ENCODE measurements at places on chromosomes 5 and 9.
A peak's percentile ranks its signal among the peaks of the same experiment; 100 is the strongest.

DNA sequence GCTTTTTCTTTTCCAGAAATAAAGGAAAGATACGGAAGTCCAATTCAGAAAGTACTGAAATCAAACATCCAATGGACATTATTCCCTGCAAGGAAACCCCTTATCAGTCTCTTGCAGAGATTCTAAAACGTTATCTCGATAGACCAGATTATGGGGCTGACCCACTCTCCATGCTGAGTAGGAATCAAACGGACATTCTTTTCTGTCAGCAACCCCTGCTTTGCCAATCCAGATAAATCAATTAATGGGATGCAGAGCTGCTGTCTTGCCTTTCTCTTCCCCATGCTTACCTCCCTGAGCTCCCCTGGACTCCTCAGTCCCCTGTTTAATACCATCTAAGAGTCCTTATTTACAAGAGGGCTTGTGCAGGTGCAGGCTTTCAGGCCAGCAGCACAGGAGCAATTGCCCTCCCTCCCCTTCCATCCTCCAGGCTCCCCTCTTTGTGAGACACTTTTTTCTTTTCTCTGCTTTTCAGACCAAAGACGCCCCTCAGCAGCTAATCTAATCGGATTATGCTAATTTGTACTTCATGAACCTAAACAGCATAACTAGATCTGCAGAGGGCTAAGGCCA, 14.2 kb downstream of the TAL2 start:
- DNase-seq = no peak

DNA sequence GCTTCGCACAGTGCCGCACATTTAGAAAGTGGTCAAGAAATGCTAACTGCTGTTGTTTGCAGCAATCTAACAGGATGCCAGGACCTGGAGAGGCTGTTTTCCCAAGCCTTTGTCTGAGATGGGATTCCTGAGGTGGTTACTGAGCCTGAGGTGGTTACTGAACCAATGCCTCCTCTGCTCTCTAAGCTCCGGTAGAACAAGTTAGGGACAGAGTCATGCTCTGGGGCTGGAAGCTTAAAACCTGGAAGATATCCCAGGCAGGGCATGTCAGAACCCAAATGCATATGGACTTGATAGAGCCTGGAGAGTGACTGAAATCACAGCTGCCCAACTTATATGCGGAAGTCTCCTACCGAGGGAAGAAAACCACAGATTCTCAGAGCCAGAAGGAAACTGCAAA, 46.5 kb upstream of the FAT2 start:
- no peak for DNase-seq

GRCh38 chr5:318341-318897, 3.1 kb upstream of the AHRR start:
- no peak for DNase-seq

DNA sequence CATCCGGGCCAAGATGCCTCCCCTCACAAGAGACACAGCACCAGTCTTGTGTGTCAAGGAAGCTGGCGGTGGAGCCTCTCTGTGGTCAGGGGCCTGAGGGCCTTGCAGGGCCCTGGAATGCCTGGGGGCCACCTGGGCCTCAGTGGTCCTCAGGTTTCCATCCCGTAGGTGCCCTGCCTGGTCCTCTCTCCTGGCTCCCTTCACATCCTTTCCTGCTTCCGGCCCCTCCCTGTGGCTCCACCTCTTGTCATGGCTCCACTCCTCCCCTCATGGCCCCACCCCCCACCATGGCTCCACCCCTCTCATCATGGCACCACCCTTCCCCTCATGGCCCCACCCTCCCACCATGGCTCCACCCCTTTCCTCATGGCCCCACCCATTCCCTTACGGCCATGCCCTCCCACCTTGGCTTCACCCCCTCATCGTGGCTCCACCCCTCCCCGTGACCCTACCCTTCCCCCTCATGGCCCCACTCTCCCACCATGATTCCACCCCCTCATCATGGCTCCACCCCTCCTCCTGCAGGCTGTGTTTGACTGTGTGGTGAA, 175.8 kb downstream of the CACNA1B start:
- no peak for DNase-seq

DNA sequence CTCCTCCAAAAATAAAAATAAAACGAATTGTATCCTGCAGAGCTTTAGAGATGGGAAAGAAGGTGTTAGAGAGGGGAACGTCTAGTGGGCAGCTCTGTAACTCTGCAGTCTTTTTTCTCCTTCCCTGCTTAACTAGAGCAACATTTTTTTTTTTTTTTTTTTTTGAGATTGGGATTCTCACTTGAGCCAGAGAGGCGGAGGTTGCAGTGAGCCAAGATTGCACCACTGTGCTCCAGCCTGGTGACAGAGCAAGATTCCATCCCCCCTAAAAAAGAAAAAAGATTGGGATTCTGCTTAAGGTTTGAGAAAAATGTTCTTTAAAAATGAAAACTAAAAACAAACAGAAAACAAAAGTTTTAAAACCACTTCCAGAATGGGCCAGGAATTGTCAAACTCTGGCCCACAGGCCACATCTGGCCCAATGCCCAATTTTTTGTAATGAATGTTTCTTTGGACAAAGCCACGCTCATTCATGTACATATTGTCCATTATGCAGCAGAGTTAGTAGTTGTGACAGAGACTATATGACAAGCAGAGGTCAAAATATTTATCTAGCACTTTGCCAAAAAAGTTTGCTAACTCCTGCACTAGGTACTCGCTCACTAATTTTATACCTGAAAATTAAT, 98.5 kb downstream of the ZCCHC7 start:
- no peak for DNase-seq

- no peak for DNase-seq
Observed at GRCh38 chr5:172411484-172412072, 42.7 kb downstream of the SH3PXD2B start.

- no peak for DNase-seq
Observed at GRCh38 chr5:33306758-33307157, 134.0 kb upstream of the TARS1 start.

DNA sequence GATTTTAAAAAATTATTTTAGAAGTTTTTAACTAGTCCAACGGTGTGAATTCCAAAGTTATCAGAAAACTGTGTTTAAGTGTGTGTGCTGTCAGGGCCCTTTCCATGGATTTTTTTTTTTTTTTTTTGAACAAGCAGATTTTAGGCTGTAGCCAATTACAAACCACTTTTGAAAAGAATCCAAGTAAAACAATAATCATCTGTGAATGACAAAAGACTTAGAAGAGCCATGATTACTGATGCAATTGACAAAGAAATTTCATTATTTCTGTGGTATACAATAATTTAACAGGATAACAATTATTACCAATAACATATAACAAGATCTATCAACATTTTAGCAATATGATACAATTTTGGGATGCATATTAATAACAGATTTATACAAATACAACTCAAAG, 16.2 kb upstream of the PAIP1 start:
- no peak for DNase-seq

- no peak for DNase-seq
Observed at GRCh38 chr9:38619556-38620447, 594 bp downstream of the ANKRD18A start.

- DNase-seq = peak; percentile 74
Observed at GRCh38 chr9:126704892-126705766, 91.4 kb downstream of the LMX1B start.

DNA sequence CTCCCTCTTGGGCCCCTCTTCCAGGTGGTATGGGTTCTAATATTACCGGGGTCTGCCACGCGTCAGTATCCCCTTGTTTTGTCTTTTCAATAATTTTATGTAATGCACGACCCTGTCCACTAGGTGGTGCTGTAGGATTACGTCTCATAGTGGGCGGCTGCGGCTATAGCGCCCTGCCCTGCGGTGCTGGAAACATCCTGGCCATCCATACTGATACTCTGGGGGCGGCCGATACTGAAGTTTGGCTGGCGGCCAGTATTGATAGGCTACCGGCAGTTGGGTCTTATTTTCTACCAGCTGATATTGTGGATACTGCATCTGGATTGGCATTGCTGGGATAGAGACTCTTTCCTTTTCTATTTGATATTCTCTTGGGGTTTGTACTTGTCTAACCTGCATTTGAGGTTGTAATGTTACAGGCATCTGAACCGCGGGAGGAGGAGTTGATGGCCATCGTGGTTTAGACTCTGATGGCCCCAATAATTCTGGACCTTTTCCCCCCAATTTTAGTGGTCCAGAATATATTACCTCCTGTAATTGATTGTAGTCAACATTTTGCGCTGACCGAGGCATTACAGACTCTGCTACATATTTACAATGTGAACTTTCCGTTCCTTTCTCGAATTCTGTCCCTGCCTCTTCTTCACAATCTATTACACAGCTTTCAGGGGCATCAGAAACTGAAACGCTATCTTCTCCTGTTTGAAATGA, 3.3 kb upstream of the TMEM141 start:
- peak; percentile 34 for DNase-seq

DNA sequence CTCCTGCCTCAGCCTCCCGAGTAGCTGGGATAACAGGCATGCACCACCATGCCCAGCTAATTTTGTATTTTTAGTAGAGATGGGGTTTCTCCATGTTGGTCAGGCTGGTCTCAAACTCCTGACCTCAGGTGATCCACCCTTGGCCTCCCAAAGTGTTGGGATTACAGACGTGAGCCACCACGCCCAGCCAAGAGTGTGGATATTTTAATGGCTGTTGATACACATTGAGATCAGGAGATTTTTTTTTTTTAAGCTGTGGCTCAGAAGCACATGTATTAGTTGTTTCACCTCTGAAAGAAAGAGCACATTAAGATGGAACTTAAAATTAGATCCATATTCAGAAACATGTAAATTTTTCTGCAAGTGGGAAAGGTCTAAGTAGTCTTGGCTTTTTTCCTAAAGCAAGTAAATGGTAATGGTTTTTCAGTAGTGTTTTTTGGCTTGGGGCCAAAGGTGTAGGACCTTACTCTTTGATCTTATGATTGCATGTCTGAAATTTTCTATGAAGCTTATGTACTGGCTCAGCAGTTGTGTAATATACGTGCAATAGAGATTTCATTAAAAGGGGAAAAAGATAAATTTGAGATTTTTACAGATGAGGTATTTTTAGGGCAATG, 9.9 kb downstream of the RBM27 start:
- no peak for DNase-seq

- DNase-seq = no peak
Observed at GRCh38 chr5:150006318-150006717, 5.8 kb downstream of the HMGXB3 start.

DNA sequence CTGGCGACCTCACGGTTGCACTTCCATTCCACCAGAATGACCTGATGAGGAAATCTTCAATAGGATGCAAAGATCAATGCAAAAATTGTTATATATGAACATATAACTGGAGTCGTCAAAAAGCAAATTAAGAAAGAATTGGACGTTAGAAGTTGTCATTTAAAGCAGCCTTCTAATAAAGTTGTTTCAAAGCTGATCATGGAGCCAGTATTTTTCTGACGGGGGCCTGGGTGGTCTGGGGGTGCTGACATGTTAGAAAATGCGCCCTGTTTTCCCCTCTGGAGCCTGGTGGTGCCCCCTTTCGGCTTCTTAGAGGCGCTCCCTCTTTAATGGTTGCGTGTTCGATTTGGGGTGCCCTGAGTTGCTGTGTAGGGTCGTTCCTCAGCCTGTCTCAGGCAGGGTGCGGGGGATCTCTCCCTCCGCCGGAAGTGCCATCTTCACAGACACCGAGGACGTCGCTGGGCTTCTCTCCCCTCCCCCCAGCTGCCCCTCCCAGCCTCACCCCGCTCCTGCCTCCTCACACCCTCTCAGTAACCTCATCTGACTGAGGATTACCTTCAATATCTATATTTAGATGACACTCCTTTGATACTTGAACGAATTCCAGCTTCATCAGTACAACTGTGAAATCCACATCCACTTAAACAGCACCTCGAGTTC, 18.3 kb downstream of the PTGES2 start:
- no peak for DNase-seq

GRCh38 chr5:133870661-133871060, 97.8 kb downstream of the C5orf15 start:
- DNase-seq = no peak

GRCh38 chr9:6328103-6328502, at the start of gene TPD52L3:
Gene TPD52L3, plus strand, starts transcription at chr9:6328375. Its CDS starts 221 bp downstream, at chr9:6328596.
- DNase-seq = no peak

- no peak for DNase-seq
Observed at GRCh38 chr9:101566904-101567724, 27.7 kb downstream of the PPP3R2 start.

DNA sequence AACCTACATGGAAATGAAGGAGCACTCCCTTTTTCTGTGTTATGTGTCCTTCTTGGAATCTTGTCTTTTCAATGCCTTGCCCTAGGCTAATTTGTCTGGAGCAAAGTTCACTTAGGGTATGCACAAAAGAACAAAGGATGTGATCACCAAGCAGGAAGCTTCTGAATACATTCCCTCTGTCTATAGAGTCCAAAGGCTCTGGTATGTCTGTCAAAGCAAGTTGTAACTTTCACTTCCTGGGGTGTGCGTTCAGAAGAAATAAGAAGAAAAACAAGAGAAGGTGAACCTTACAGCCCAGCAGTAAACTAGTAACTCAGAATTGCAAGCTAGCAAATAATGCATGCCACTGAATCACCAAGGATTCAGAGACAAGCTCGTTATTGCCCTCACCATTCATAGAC, 31.7 kb upstream of the CDH6 start:
- no peak for DNase-seq

DNA sequence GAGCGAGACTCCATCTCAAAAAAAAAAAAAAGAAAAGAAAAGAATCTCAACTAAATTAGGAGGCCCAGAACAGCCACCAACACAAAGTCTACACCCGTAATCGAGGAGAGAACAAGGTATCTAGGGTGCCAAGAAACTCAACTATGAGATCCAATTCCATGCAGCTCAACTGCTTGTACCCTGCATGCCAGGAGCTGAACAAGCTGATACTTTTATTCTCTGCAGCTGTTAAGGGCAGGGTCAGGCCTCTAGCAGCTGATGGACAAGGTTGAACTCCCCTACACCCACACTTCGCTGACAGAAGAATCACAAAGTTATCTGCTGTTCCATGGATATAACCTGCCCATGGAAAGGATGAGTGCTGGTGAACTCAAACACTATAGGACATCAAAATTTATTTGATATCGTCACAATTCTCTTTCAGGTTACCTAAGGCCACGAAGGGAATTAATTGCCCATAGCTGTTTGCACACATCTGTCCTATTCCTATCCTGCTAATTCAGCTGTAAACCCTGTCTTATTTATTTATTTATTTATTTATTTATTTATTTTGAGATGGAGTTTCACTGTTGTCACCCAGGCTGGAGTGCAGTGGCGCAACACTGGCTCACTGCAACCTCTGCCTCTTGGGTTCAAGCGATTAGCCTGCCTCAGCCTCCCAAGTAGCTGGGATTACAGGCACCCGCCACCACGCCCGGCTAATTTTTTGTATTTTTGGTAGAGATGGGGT, 20.7 kb downstream of the UBAP2 start:
- DNase-seq = no peak

Data from activated naive CD8-positive, alpha-beta T cell treated with anti-CD3 and anti-CD28 coated beads, Interleukin-2, amount 50 U/mL, for 16 hours (primary cell).